ENCODE measurements at places on chromosomes 3 and 15.

DNA sequence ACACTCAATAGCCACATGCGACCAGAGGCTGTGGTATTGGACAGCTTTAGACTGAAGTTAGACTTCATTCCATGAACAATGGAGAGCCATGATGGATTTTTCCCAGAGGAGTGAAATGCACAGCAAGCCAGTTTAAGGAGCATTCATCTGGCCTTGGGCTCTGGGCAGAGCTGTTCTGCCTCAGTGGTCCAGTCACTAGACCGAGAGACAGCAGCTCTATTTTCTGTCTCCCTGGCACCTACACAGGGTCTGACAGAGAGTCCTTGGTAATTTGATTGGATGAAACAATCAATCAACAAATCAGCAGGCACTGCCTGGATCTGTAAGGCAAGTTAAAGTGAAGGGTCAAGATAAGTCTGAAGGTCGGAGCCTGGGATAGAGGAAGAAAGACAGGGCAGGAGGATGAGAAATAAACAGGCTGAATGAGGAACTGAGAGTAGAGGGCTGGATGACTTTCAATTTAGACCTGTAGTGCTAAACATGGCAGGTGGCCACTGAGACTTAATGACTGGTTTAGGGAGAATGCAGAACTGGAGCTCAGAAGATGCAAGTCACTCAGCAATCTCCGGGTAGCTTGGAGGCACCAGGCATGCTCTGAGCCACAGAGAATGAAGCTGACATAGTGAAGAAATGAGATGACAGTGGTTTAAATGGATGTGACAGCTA is 98.5 kb upstream of the SLC25A36 start:
- DNase-seq = no peak

DNA sequence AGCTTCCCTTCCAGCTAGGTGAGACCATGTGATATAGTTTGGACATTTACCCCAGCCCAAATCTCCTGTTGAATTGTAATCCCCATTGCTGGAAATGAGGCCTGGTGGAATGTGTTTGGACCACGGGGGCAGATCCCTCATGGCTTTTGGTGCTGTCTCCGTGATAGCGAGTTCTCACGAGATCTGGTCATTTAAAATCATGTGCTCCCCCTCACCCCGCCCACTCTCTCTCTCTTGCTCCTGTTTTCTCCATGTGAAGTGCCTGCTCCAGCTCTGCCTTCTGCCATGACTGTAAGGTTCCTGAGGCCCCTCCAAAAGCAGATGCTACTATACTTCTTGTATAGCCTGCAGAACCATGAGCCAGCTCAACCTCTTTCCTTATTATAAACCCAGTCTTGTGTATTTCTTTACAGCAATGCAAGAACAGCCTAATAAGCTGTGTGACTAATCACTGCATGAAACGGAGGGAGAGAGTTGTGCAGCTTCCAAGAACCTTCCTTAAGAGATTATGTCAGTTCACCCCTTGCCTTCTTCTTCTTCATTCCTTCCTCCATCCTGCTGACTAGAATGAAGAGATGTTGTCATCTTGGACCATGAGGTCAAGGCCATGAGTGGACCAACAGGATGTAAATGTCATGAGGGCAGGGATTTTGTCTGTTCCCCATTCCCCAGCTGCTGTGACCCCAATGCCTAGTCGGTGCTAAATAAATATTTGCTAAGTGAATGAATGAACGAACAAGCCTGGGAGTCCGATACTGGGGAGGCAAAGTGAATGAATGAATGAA is 91.0 kb downstream of the CPN2 start:
- DNase-seq = no peak

GRCh38 chr3:34202975-34203374 is 404.5 kb downstream of the PDCD6IP start:
- DNase-seq = no peak

- no peak for DNase-seq
Observed at GRCh38 chr3:169165196-169166158, 498.0 kb downstream of the MECOM start.

GRCh38 chr3:179076243-179077027 is 4.8 kb upstream of the ZMAT3 start:
- DNase-seq = no peak

GRCh38 chr3:27971600-27971999 is 249.5 kb upstream of the EOMES start:
- DNase-seq = no peak

- DNase-seq = no peak
Observed at GRCh38 chr3:171391432-171391831, 68.8 kb downstream of the TNIK start.

- DNase-seq = no peak
Observed at GRCh38 chr15:48336940-48337339, 5.7 kb downstream of the DUT start.

- no peak for DNase-seq
Observed at GRCh38 chr3:170869239-170869590, 780 bp downstream of the RPL22L1 start.

- DNase-seq = no peak
Observed at GRCh38 chr3:66401675-66402491, 98.9 kb downstream of the LRIG1 start.

- DNase-seq = no peak
Observed at GRCh38 chr15:34336231-34336990, 1.2 kb downstream of the SLC12A6 start.

- DNase-seq = no peak
Observed at GRCh38 chr15:45169608-45170480, 17.9 kb downstream of the SHF start.

DNA sequence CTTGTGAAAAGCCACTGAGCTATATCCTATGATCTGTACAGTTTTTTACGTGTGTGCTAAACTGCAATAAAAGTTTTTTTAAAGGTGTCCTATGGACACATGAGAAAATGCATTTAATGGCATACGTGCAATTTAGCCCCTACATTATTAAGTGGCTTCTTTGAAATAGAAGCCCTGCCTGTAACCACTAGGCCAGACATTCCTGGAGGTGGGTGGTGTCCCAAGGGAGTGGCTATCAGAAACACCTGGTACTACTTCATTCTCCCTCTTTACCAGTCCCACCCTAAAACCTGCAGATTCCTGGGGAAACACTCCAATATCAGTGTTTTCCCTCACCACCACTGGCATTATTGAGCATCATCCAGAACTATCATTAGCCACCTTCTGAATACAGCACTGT is 100.0 kb downstream of the OXNAD1 start:
- DNase-seq = no peak

DNA sequence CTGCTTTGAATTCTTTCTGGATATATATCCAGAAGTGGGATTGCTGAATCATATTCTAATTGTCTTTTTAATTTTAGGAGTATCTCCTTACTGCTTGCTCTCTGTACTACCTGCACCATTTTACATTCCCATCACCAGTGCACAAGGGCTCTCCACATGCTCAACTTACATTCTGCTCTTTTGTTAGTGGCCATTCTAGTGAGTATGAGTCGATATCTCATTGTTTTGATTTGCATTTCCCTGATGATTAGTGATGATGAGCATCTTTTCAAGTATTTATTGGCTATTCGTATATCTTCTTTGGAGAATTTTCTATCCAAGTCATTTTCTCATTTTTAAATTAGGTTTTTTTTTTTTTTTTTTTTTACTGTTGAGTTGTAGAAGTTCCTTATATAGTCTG is 29.5 kb downstream of the PFN2 start:
- DNase-seq = no peak

DNA sequence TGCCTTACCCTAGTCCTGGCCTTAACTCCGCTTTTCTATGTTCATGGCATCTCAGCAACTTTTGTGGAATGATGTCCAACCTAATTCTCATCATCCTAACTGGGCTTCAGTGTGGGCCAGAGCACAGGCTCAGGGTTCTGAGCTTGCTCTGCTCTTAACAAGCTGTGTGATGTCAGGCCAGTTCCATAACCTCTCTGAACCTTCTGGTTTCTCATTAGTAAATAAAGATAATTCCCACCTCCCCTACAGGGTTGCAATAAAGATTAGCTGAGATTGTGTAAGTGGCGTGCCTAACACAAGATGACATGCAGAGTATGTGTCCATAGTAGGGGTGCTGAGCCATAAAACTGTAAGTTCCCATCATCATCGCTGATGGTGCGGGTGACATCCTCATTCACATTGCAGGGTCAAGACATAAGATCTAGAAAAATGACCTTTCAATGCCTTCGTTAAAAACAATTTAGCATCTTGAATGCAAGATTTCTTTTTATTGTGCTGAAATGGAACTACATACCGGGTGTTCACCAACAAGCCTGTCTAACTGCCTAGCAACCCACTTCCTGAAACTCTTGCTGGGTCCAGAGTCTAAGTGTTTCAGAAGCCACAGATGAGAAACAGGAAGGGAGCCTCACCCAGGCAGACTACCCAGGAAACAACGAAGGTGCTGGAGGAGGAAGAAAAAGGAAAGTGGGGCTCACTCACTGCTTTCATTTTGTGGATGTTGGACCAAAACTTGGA is 36.2 kb downstream of the CDCP1 start:
- no peak for DNase-seq
